ENCODE measurements at places on chromosomes 6 and 20.

DNA sequence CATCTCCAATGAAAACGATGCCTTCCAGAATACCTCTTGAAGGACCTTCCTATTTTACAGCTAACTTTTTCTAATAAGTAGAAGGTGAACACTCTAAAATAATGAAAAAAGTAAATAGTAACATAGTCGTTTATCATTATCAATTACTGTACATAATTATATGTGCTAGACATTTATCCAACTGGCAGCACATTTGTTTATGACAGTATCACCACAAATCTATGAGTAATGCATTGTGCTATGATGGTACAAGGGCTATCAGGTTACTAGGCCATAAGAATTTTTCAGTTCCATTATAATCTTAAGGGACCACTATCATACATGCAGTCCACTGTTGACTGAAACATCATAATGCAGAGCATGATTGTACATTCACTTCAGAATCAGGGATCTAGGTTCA is 68.4 kb downstream of the ATG5 start:
- peak; percentile 69 for DNase-seq

DNA sequence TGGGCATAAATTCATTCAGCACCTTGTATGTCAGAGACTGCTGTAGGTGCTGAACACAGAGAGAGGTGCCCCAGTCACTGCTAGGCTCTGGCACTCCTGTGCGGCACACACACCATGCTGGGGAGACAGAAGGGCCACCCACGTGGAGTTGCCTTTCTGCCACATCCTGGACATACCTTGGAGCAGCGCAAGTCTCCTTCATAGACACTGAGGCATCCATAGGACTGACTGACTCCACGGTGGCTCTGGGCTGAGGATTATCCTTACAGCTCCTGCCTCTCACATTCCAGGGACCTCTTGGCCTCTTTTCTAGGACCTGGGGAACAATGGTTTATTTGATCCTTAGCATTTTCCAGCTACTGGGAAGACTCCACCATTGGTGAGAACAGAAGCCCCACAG is 26.0 kb upstream of the SLC22A23 start:
- no peak for DNase-seq

GRCh38 chr6:57069920-57070331 is 20.1 kb upstream of the ZNF451 start:
- DNase-seq, result no peak

GRCh38 chr6:69816026-69816425 is 19.2 kb upstream of the LMBRD1 start:
- DNase-seq, result no peak

DNA sequence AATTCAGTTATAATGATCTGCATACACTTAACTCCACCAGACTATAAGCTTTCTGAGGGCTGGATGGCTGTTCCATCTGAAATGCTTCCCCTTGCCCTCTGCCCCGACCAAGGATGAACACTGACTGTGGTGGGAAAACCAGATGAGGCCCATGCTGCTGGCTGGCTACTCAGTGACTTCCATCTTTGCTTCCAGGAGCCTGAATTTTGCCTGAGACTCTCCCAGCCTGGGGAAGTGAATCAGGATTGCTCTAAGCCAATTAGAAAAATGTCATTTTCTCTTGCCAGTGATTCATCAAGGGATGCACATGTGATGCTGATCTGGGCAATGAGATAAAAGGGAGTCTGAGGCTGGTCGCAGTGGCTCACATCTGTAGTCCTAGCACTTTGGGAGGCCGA is 1.7 kb upstream of the TOMM34 start:
- peak; percentile 78 for DNase-seq
